Skeletal muscle cell (primary cell): ENCODE measurements at places on chromosomes 11 and 22.

- DNase-seq = peak; percentile 88
Measured at GRCh38 chr11:12724301-12725054, 50.3 kb downstream of the TEAD1 start.

GRCh38 chr22:47376901-47377505 is 614.6 kb downstream of the TBC1D22A start:
- DNase-seq = no peak

- DNase-seq = no peak
Measured at GRCh38 chr11:87440076-87440770, 402.5 kb downstream of the TMEM135 start.

DNA sequence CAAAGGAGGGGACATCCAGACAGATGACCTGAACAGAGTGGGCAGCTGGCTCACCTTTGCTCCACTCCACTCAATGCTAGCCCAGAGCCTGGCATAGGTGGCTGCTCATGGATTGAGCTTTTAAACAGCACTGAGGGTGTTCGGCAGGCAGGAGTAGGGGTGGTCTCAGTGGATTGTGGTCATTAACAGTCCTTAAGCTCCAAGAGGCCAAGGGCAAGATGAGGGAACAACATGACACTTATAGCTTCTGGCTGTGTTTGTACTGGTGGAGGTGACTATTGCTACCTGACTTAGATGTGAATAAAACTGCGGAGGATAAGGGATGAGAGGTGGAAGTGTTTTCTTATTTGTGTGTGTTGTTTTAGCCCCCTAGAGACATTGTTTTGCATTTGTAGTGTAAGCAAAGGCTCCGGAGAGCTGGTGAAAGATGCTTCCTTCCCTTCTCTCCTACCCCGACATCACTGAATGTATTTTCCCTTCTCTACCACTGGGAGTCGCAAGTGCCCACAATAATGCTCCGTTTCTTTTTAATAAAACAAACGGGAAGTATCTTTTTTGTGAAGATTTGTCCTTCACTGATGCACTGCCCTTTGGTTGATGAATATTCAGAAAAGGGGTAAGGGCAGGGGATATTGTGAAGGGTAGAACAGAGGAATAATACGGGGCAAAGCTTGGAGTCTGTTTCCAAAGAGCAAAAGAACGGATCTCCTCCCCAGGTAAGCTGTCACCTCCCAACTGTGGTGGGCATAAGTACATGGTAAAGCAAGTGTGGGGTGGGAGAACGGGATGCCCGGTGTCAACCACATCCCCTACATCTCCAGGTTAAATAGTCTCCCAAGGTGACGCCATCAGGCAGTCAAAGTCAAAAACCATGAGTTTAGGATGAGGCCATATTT is 27.5 kb upstream of the MTNR1B start:
- DNase-seq = no peak

GRCh38 chr11:67267188-67268080 is 1.2 kb downstream of the GRK2 start:
- DNase-seq = no peak

DNA sequence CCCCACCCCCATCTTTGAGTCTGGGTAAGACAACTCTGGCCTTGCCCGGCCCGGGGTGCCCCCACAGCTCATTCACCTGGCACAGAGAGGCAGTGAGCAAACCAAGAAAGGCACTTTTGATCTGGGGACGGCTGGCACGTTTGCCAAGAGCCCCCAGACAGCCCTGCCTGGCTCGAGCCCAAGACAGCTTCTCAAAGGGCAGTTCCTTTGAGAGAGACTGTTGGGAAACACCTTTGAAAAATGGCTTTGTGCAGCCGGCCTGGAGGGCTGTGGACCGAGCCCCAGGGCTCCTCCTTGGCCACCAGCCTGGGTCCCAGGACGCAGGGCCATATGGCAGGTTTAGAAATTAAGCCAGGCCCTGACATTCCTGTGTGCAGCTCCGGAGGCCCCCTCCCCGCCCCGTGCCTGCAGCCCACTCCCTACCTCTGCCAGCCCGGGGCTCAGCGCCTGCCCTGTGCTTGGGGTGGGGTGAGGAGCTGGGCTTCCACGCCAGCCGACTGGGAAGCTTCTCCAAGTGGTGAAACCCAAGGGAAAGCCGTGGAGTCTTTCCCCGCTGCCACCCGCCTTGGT is 50.2 kb upstream of the SMIM38 start:
- no peak for DNase-seq

- DNase-seq = no peak
Measured at GRCh38 chr11:111652184-111652583, 49.9 kb downstream of the SIK2 start.

GRCh38 chr11:114271316-114271715 is 24.9 kb upstream of the NNMT start:
- no peak for DNase-seq

DNA sequence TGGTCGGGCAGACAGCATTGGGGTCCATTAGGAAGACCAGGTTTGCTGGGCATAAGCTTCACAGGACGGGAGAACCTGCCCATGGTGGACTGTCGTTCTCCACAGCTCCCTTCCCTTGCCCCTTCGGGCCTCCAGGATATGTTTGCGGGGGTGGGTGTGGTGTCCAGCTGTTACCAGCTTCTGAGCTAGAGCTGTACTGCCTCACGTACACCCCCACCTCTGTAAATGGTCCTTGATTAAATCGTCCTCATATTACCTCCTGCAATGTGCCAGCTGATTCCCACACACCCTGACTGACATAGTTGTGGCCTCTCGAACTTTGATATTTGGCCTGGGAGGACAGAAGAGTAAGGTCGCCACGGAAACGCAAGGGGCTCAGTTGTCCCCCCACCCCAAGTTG is 16.2 kb upstream of the BCR start:
- DNase-seq = no peak

DNA sequence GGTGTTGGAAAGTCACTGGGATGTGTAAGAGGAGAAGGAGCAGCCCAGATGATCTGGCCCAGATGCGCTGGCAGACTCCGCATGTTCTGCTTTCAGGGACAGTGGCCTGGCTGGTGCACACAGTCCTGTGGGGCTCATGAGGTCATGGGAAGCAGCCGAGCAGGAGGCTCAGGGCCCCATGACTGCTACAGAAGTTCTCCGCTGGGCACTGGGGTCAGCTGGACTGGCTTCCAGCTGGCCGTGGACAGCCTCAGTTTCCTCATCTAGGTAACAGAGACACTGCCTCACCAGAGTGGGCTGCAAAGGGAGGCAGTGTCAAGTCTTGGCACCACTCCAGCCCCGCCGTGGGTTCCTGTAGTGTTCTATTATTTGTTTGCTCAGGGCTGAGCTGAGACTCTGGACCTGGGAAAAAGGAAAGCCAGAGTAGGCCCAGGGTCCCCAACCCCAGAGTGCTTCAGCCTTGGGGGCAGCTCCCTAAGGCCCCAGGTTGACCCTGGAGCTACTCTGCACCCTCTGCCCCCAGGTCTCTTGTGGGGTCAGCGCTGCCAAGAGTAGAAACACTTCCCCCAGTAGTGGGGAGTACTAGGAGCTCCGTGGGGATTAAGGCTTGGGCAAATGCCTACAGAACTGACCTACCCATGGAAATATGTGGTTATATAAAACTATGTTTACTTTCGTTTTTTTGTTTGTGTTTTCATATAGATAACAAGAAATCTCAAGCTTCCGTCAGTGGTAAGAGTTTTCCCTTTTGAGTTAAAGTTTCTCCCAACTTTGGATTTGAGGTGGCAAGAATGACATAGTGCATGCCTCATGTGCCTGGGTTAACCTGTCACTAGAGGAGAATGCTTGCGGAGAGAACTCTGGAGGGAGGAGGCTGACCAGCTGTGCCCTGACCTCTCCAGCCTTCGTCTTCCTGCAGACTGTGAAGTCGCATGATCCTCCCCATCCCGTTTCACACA is 45.3 kb downstream of the MED15 start:
- no peak for DNase-seq

DNA sequence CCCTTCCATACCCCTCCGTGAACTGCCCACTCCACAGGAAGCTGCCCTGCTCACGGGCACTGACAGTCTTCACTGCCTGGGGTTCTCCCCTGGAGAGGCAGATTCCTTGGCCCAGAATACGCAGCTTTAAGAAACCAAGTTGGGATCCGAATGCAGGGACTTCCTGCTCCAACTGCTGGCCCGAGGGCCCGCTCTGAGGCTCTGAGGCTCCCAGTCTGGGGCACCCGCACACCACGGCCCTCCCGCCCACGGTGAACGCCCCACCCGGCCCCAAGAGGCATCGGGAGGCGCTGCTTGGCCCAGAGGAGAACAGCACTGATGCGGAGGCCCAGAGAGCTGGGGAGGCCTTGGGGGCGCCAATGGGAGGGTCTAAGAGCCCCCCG is 42.3 kb downstream of the IGF2 start:
- no peak for DNase-seq

DNA sequence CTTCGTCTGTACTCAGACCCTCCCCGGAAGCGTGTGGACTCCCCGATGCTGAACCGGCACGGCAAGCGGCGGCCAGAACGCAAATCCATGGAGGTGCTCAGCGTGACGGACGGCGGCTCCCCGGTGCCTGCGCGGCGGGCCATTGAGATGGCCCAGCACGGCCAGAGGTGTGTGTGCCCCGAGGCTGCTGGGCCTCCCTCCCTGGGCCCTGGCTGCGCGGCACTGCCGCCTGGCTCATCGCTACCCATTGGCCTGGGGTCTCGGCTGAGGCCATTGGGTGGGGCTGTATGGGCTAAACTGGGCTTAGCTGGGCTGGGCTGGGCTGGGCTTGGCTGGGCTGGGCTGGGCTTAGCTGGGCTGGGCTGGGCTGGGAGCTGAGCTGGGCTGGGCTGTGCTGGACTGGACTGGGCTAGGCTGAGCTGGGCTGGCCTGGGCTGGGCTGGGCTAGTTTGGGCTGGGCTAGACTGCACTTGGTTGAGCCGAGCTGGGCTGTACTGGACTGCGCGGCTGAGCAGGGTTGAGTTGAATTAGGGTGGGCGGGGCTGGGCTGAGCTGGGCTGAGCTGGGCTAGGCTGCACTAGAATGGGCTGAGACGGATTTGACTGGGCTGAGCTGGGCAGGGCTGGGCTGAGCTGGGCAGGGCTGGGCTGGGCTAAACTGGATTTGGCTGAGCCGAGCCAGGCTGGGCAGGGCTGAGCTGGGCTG is 40.7 kb downstream of the MOB2 start:
- no peak for DNase-seq

- DNase-seq = peak; percentile 91
Measured at GRCh38 chr11:108559904-108560303, 33.7 kb downstream of the EXPH5 start.

GRCh38 chr11:42555190-42555589 is 756.6 kb upstream of the API5 start:
- no peak for DNase-seq
